ENCODE measurements at places on chromosomes 16 and 17. TPM values are rescaled to one million over a fixed set of nuclear protein-coding genes. Genes with fewer than 3 reads are reported as not detected.

TBX4 gene
- total RNA-seq = 54.2 TPM

MEOX1 gene
- total RNA-seq = 1.8 TPM

SLC38A7 gene
- 29.0 TPM for total RNA-seq

AGRP gene
- total RNA-seq = not detected

EFTUD2 gene
- 133 TPM for total RNA-seq

EVPLL gene
- not detected for total RNA-seq

ADCY9 gene
- 10.4 TPM for total RNA-seq

PYDC1 gene
- not detected for total RNA-seq

BRIP1 gene
- total RNA-seq = 13.3 TPM

CD300E gene
- total RNA-seq = not detected

IGF2BP1 gene
- total RNA-seq = 227 TPM

CTF1 gene
- total RNA-seq = 10.3 TPM

SYCE1L gene
- total RNA-seq = 21.3 TPM

NLRC3 gene
- total RNA-seq = not detected

CIITA gene
- total RNA-seq = 0.20 TPM

HOXB8 gene
- 82.4 TPM for total RNA-seq

ABCC11 gene
- 0.47 TPM for total RNA-seq

ZNF18 gene
- 11.1 TPM for total RNA-seq

FBXO39 gene
- total RNA-seq = not detected

SF3B3 gene
- total RNA-seq = 345 TPM

BAIAP3 gene
- total RNA-seq = 1.3 TPM

TMEM235 gene
- total RNA-seq = 1.5 TPM

TEPSIN gene
- total RNA-seq = 44.6 TPM

SPOP gene
- total RNA-seq = 60.8 TPM

HBA1 gene
- total RNA-seq = not detected

EFCAB5 gene
- total RNA-seq = 0.58 TPM

All from mesothelial cell of epicardium (in vitro differentiated cells).